Hair follicle dermal papilla cell (primary cell): ENCODE measurements at places on chromosomes 11 and 22. TPM values are rescaled to one million over a fixed set of nuclear protein-coding genes. Genes with fewer than 3 reads are reported as not detected.

Gene LRP4
- 5.2 and 8.4 TPM in 2 replicates for total RNA-seq

Gene PHOX2A
- not detected in 2 replicates for total RNA-seq

Gene MAJIN
- total RNA-seq = not detected in 2 replicates

Gene VSIG10L2
- under 0.01 and 0.36 TPM in 2 replicates for total RNA-seq

Gene STK33
- total RNA-seq = 0.36 and 0.49 TPM in 2 replicates

Gene MFNG
- total RNA-seq = 0.16 TPM in 1 of 2 replicates, not detected in the other

Gene MS4A3
- total RNA-seq = not detected in 2 replicates

Gene BIK
- total RNA-seq = not detected in 2 replicates

Gene CARNS1
- total RNA-seq = under 0.01 and 0.16 TPM in 2 replicates

Gene CCND1
- 179 and 332 TPM in 2 replicates for total RNA-seq

Gene CKAP5
- 60.6 and 61.0 TPM in 2 replicates for total RNA-seq

Gene NRGN
- not detected in 2 replicates for total RNA-seq

Gene ZP1
- total RNA-seq = 0.12 TPM in 1 of 2 replicates, not detected in the other

Gene SLC37A2
- 0.49 and 0.81 TPM in 2 replicates for total RNA-seq

Gene KDM4D
- total RNA-seq = 0.49 and 0.97 TPM in 2 replicates

Gene LDHAL6A
- total RNA-seq = not detected in 2 replicates

Gene MUC5B
- total RNA-seq = not detected in 2 replicates

Gene RBM4
- total RNA-seq = 83.4 and 88.4 TPM in 2 replicates

Gene CCDC116
- 0.61 and 0.65 TPM in 2 replicates for total RNA-seq

Gene BACE1-AS
- 3.9 and 5.5 TPM in 2 replicates for total RNA-seq

Gene FAM83F
- under 0.01 TPM in 2 replicates for total RNA-seq

Gene LRRC4C
- total RNA-seq = not detected in 2 replicates
